ENCODE measurements at places on chromosomes 4 and X.

- DNase-seq, result no peak
Measured at GRCh38 chr4:156746111-156746510, 225.5 kb downstream of the PDGFC start.

- DNase-seq, result no peak
Measured at GRCh38 chrX:120426599-120426998, 42.5 kb downstream of the LAMP2 start.

DNA sequence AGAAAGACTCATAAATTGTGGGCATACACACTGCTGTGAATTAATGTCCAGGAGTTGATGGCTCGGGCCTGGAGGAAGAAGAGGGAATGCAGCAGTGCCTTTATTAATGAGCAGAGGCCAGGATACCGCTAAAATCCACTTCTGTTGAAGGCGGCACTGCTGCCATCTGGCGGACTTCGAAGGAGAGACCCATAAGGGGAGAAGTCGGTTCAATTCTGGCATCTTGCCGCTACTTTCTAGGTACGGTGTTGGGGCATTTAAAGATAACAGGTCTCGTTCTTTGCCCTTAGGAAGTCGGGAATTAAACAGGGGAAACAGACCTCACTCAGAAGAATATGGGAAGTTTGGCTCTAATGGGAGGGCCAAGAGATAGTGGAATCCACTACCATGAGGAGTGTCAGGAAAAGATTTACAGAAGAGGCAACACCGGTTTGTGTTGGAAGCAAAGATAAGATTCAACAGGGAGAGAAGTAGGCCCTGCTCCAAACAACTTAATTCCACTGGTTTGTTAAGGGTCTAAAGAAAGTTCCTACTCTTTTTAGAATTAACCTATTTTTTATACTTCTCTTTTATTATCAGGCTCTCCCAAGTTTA is 133.6 kb upstream of the GIMD1 start:
- no peak for DNase-seq

DNA sequence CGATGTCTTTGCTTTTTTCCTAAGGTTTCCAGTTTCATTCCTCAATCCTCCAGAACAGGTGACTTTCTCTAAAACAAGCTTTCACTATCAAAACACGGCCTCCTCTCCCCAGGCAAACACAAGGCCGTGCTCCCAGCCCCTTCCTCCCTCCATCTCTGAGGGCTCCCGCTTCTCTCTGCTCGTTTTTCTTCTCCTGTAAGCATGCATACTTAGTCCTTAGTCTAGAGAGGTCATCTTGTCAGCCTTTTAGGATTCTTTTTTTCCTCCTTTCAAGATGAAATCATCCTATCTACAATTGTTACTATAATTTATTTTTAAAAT is 18.7 kb downstream of the DCTD start:
- DNase-seq, result no peak

- no peak for DNase-seq
Measured at GRCh38 chr4:77593101-77593500, 12.5 kb upstream of the CXCL13 start.

- no peak for DNase-seq
Measured at GRCh38 chr4:70739496-70740337, 18.0 kb downstream of the RUFY3 start.

- DNase-seq, result no peak
Measured at GRCh38 chr4:83082777-83083176, 31.8 kb downstream of the PLAC8 start.

GRCh38 chr4:71266090-71266794 is 72.6 kb upstream of the SLC4A4 start:
- no peak for DNase-seq

DNA sequence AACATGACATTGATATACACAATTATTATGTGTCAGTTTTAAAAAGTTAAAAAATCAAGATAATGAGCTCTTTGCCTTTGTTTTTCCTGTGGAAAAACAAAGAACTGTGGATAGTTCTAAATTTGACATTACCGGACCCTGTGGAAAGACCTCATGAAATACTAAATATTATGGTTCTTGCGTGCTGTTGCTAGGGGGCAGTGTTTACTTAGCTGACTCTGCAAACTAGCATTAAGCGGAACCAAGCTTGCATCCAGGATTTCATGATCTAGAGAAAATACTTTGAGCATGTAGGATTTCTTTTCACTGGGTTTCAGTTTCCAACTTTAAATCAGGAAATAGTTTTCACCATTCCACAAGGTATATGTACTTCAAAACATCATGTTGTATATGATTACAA is 33.6 kb downstream of the CLCN4 start:
- DNase-seq, result no peak

- DNase-seq, result no peak
Measured at GRCh38 chr4:140091305-140091704, 62.7 kb downstream of the MAML3 start.

DNA sequence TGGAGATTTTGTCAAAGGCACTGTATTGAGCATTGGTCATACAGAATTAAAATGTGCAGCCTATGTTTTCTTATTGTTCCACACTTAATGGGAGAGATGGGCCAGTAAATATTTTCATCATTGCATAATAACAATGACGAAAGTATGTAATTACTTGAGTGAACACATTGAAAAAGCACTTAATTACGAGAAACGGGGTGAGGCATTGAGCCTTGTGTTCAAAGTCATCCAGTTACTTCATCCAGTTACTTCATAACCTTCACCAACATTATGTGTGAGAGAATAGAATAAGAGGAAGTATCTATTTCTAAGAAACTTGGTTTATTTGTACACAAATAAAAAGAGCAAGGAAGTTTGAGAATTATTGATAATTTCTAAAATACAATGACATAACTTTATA is 1427.0 kb downstream of the ADGRL3 start:
- no peak for DNase-seq

GRCh38 chr4:41763729-41764128 is 15.2 kb upstream of the PHOX2B start:
- no peak for DNase-seq

- no peak for DNase-seq
Measured at GRCh38 chr4:30005995-30006394, 714.2 kb upstream of the PCDH7 start.

GRCh38 chr4:141155586-141155985 is 22.3 kb upstream of the RNF150 start:
- DNase-seq, result no peak

DNA sequence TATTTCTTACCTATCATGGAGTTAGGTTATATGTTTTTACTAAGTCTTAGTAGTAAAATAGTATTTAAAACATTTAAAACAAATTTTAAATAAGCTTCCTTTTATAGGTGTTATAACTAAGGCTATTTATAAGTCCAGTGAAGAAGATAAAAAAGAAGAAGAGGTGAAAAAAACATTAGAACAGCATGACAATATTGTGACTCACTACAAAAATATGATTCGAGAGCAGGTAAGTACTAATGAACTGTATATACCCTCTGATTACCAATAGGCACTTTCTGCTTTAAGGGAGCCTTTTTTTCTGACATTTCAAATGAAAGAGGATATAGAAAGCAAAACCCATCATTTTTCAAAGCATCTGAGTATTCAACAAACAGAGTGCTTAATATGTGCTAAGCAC is 76.6 kb downstream of the USO1 start:
- no peak for DNase-seq

DNA sequence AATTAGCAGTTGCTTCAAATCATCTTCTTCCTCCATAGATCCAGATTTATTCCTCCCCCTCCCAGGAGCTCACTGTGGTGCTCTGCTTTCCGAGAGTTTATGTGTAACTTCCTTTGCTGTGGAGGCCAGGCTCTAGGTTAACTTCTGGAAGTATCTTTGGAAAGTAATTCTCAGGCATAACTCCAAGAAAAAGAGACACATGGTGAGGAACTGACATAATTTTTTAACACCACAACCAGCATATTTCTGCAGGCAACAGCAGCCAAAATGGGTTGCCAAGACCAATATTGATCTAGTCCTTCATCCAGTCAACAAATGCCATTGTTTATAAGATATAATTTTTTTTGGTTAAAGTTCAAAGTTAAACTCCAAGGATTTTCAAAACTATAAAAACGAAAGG is 114.5 kb upstream of the RBPJ start:
- no peak for DNase-seq

GRCh38 chr4:1177274-1178141 is 5.1 kb upstream of the SPON2 start:
- DNase-seq, result no peak

- no peak for DNase-seq
Measured at GRCh38 chr4:70818173-70818855, 21.4 kb downstream of the GRSF1 start.

DNA sequence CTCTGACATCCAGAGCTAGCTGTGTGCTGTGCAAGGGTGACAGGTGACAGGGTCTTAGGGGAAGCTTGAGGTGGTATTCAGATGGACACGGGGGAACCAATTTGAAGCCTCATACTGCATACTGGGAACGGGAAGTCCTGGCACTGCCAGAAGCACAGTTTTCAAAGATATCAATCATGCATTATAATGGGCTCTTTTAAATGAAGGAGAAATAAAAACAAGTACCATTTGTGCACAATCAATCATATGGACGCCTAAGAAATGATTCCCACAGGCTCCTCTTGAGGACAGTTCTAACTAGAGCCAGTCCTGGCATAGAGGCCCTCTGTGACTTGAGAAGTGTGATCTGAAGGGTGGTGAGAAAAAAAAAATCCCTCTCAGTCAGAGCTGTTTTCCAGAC is 50.9 kb downstream of the TSC22D3 start:
- DNase-seq, result no peak

GRCh38 chrX:65758505-65758904 is 91.1 kb downstream of the MSN start:
- DNase-seq, result no peak

- DNase-seq, result no peak
Measured at GRCh38 chr4:8035371-8035780, 95.7 kb upstream of the AFAP1 start.

GRCh38 chr4:121551881-121552280 is 144.9 kb downstream of the ANXA5 start:
- DNase-seq, result no peak

Measured in left forelimb (tissue), 1 donor.